ENCODE measurements at places on chromosomes 2 and 18. TPM values are rescaled to one million over a fixed set of nuclear protein-coding genes. Genes with fewer than 3 reads are reported as not detected.

The CACNB4 gene
- total RNA-seq, result 14.2 TPM

The ZNF804A gene
- not detected for total RNA-seq

The SERPINB7 gene
- not detected for total RNA-seq

The TGIF1 gene
- total RNA-seq, result 261 TPM

The SPHKAP gene
- not detected for total RNA-seq

The ZNF521 gene
- 148 TPM for total RNA-seq

The STPG4 gene
- not detected for total RNA-seq

The CRYBA2 gene
- not detected for total RNA-seq

The FOXD4L1 gene
- not detected for total RNA-seq

The AGAP1 gene
- total RNA-seq, result 26.9 TPM

DNA sequence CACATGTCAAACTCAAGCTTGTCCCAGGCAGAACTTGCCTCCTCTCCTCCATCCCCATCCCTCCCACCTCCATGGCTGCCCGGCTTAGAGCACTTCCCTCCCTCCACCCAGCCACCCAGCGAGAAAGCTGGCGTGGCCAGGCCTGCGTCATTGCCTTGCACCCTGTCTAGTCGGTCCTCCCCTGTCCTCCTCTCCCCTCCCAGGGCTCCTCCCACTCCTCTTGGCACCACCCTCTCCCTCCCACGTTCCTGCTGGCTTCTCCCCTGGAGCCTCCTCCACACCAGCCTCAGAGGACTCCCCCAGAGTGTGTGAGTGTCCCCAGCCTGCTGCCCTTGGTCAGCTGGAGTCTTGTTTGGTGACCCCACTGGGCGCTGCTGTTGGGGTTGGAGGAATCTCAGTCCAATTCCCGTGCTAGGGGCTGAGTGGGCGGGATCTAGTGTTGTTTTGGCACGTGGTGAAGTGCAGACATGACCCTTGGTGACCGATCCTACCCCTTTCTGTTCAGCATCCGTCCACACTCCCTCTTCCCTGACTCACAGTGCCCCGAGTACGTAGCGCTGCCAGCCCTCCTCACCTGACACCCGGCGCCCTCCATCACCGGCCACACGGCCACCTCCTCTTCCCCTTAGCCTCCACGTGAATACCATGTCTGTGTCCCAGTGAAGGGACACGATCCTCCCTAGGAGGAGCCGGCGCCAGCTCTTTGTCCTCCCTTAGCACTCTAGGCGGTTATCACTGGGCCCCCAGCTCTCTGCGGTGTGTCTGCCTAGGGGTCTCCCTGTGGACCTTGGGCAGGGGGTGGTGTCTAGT, 41.4 kb downstream of the ATP6V1C2 start:
- H3K36me3 ChIP-seq, result no peaks in the 10 kb centered on the region
- H3K27me3 ChIP-seq, result no peaks in the 10 kb centered on the region
- no peak overlapping the region for H3K27ac ChIP-seq
- H3K4me1 ChIP-seq, result peaks cover 5% of the 10 kb centered on the region
- no peak for DNase-seq

GRCh38 chr2:15471606-15472005, 89.5 kb downstream of the NBAS start:
- H3K4me1 ChIP-seq, result no peaks in the 10 kb centered on the region
- no peak overlapping the region for H3K27ac ChIP-seq
- H3K36me3 ChIP-seq, result no peaks in the 10 kb centered on the region

DNA sequence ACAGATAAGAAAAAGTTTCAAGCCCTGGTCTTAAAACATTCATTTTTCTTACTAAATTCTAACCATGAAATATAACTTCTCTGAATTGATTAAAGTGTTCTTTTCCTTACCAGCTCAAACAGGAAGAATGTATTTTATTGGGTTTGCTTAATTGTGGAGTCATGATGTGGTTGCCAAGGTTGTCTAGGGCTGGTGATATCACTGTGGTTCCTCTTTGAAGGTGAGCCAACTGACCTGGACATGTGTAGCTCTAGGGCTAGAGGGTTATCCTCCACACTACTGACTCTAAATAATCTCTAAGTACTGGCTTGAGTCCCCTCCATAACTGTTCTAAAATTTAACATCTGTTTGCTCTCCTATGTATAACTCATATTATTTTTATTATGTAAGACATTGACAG, 529.6 kb downstream of the PIK3C3 start:
- no peaks in the 10 kb centered on the region for H3K4me1 ChIP-seq
- no peaks in the 10 kb centered on the region for H3K27me3 ChIP-seq
- H3K4me3 ChIP-seq, result no peak overlapping the region
- no peaks in the 10 kb centered on the region for H3K36me3 ChIP-seq
- H3K27ac ChIP-seq, result no peak overlapping the region

DNA sequence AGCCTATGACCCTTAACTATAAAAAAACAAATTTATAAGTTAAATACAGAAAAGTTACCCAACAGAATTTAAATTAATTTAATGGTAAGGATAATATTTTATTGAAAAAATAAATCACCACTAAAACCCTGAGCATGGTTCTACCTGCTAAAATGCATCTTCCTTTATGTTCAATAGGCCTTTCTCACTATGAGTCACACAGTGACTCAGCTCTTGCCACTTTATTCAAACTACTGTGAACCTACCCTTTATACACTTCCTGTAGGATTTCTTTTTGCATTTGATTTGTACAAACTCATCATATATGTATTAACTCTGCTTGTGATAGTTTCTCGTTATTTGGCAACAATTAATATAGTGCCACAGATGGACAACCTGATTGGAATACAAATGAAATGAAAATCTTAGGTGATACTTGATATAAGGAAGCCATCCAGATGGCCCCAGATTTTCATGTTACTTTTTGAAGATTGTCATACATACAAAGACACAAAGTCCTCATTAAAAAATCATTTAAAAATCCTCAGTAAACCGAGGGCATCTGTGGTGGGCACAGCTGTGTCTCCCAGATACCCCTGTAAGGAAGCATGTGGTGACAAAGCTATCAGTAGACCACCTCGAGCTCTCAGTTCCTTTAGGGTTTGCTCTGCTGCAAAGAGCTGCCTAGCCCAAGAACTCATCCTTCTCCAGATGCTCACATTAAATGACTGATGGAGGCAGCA, 55.2 kb upstream of the COBLL1 start:
- no peak overlapping the region for H3K27ac ChIP-seq
- DNase-seq, result no peak
- no peaks in the 10 kb centered on the region for H3K36me3 ChIP-seq
- H3K4me3 ChIP-seq, result no peak overlapping the region

GRCh38 chr2:62423235-62423634, 82.8 kb downstream of the TMEM17 start:
- peak; percentile 31 for DNase-seq
- H3K36me3 ChIP-seq, result no peaks in the 10 kb centered on the region
- no peak overlapping the region for H3K27ac ChIP-seq
- no peaks in the 10 kb centered on the region for H3K27me3 ChIP-seq

GRCh38 chr2:242051463-242051862, 181.9 kb downstream of the RTP5 start:
- H3K27ac ChIP-seq, result no peak overlapping the region
- peaks cover 77% of the 10 kb centered on the region for H3K27me3 ChIP-seq
- H3K4me1 ChIP-seq, result no peaks in the 10 kb centered on the region

DNA sequence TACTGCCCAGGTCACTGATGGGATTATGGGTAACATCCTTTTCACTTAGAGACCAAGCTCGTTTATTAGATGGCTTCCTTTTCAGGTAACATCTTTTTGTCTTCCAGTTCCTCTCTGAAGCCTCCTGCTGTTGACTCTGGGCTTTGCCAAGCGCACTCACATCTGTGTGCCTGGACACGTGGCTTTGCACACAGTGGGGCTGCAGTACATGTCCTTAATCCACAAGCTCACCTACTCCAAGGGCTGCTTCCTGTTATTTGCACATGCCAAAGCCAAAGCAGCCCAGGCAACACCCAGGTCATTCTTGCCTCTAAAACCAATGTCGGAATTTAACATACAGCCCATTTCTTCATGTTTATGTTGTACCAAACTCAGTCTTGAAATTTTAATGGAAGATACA, 124.2 kb upstream of the BOD1L2 start:
- no peaks in the 10 kb centered on the region for H3K36me3 ChIP-seq
- H3K4me1 ChIP-seq, result no peaks in the 10 kb centered on the region

DNA sequence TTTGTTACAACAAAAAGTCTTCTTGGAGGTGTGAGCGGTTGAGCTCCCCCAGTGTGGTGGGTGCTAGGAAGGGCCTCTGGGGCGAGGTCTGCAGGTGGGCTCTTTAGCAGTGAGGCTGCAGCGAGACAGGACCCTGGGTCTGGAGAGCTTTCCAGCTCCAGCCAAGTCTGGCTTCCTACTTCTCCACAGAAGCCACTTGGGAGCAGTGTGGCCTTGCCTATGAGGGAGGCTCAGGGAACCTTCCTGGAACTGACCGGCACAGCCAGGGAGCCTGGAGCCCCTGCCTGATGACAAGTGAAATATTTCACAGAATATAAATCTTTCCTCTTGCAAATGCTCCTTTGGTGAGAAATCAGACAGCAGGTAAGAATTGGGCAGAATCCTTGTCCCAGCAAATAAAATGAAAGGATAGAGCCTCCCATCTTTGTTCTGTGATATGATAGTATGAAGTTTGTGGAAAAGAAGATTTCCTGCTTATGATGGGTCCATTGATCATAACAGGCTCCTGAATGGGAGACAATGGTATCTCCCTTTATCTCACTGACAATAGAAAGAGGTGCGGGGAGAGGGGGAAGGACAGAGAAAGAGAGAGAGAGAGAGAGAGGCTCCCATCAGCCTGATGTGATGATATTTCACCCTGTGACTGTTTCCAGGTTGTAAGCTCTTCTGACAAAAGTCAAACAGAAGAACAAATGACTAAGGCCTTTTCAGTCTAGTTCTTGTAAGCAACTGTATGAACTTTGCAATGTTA, 289.8 kb upstream of the SPRED2 start:
- H3K27me3 ChIP-seq, result no peaks in the 10 kb centered on the region
- H3K4me3 ChIP-seq, result no peak overlapping the region

- no peak overlapping the region for H3K4me3 ChIP-seq
- H3K36me3 ChIP-seq, result peaks cover 49% of the 10 kb centered on the region
- no peak for DNase-seq
- H3K27ac ChIP-seq, result peak overlapping the region; percentile 41
Observed at GRCh38 chr18:54279477-54280219, 10.3 kb downstream of the POLI start.

DNA sequence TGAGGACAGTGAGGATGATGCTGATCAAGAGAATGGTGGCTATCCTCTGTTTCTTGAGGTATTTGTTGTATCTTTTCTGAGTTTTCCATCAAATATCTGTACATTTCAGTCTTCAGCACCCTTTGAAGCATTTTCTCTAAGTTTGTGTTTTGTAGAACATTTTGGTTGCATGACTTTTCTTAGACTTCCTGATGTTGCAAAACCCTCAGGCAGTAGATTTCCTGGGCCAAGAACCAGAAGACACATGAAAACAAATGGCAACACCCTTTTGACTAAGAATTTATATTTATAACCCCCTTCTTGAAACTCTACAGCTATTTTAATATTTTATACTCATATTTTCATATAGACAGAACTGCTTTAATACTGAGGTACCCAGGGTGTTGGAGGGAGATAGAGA, 16.2 kb downstream of the HNMT start:
- H3K27ac ChIP-seq, result no peak overlapping the region
- no peaks in the 10 kb centered on the region for H3K27me3 ChIP-seq
- H3K4me1 ChIP-seq, result no peaks in the 10 kb centered on the region
- H3K4me3 ChIP-seq, result no peak overlapping the region
- DNase-seq, result no peak

GRCh38 chr2:220057916-220058315, 430.5 kb downstream of the SLC4A3 start:
- H3K4me3 ChIP-seq, result no peak overlapping the region
- H3K4me1 ChIP-seq, result no peaks in the 10 kb centered on the region
- H3K27ac ChIP-seq, result no peak overlapping the region
- H3K36me3 ChIP-seq, result no peaks in the 10 kb centered on the region
- no peaks in the 10 kb centered on the region for H3K27me3 ChIP-seq
- no peak for DNase-seq

DNA sequence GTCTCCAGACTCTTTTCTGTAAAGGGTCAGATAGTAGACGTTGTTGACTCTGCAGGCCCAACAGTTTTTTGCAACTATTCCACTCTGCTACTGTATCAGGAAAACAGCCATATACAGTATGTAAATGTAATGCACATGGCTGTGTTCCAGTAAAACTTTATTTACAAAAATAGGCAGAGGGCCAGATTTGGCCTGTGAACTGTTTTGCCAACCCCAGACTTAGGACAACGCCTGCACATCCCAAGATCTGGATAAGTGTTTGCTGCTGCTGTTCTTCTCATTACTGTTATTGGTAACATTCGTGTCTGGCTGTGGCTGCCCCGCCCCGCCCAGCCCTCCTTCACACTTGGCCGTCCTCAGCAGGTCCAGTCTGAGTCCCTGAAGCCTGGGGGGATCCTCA, 94.6 kb upstream of the MCFD2 start:
- H3K4me1 ChIP-seq, result peaks cover 14% of the 10 kb centered on the region
- H3K36me3 ChIP-seq, result no peaks in the 10 kb centered on the region
- no peak overlapping the region for H3K27ac ChIP-seq
- H3K27me3 ChIP-seq, result no peaks in the 10 kb centered on the region
- H3K4me3 ChIP-seq, result no peak overlapping the region

DNA sequence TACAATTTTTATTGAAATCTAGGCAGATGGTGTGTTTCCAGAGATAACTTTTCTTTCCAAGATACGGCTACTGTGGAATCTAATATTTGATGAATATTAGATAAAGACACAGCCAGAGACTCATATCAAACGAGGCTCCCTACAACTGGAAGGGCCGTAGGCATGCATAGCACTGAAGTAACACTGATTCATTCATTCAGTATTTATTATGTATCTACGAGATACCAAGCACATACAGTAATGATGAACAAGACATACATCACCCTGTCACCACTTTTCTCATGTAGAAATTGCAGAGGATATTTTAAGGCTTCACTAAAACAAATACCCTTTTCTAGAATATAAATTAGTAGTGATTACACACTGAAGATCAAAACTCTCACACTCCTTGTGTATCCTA, 74.5 kb downstream of the KCTD18 start:
- no peak overlapping the region for H3K27ac ChIP-seq
- H3K27me3 ChIP-seq, result no peaks in the 10 kb centered on the region
- no peak for DNase-seq
- H3K4me1 ChIP-seq, result no peaks in the 10 kb centered on the region
- no peaks in the 10 kb centered on the region for H3K36me3 ChIP-seq

DNA sequence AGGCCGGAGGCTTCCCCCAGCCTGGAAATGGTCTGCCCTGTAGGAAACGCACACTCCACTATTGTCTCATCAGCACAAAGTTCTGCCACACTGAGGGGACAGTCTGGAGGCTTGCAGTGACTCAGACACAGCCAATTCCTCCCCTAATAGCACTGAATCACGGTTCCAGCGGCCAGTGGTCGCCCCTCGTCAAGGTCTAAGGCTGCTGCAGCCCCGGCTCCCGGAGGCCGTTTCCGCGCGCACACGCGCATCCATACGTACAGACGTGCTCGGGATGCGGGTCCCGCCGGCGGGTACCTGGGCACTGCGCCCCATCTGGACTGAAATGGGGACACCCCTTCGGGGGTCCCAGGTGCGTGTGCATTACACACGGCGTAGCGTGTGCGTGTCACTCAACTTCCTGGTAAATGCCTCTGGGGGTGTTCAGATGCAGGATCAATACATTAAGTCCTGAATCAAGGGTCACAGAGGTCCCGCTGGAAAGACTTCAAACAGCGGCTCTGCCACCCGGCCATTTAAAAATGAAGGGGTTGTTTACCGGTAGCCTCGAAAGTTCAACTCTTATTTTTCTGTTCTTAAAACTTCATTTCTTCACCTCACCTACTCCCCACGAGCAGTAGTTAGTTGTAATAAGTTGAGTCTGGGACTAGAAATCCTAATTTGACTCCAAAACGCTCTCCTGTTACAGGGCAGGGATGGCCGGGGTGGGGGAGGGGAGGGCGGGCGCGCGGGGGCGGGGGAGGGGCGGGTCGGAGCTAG, 572 bp upstream of the ZNF516 start:
- peak overlapping the region; percentile 89 for H3K4me3 ChIP-seq
- H3K27ac ChIP-seq, result peak overlapping the region; percentile 87
- peak; percentile 79 for DNase-seq
- H3K36me3 ChIP-seq, result no peaks in the 10 kb centered on the region

Data from neural progenitor cell (in vitro differentiated cells).